ENCODE measurements at places on chromosomes 12 and 14.

DNA sequence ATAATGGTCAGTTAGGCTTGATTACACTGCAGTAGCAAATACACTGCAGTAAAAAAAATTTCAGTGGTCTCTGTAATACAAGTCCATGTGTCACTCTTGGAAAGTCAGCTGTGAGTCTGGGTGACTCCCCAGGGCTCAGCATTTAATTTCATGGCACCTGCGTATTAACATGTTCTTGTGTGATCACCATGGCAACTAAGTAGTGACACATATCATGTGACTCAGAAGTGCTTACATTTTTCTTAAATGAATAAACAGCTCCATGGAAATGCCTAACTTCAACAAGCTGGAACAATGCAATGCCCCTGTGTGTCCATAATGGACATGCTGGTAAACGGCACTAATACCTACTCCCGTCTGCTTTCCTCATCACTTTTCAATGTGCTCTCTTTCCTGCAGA is 88.5 kb upstream of the ANO4 start:
- no peak for DNase-seq

DNA sequence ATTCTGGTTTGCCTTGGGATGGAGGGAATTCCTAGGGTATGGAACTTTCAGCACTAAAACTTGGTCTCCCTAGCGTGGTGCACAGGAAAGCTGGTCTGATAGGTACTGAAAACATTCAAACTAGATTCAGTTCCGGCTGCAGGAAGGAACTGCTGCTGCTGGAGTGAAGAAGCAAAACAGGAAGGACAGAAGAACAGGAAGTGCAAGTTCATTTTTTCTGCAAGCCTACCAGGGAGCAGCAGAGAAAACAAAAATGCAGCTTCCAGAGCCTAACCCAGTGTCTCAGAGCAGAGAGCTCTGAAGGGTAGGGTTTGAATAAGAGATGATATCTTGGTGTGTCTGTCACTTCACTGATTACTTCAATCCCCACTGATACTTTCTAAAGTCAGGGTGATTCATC is 165.2 kb downstream of the VRK1 start:
- no peak for DNase-seq

GRCh38 chr14:68314642-68315041 is 478.2 kb downstream of the ZFP36L1 start:
- no peak for DNase-seq

- no peak for DNase-seq
These were observed 1.4 kb downstream of the NFYB start for GRCh38 chr12:104136577-104136976.

DNA sequence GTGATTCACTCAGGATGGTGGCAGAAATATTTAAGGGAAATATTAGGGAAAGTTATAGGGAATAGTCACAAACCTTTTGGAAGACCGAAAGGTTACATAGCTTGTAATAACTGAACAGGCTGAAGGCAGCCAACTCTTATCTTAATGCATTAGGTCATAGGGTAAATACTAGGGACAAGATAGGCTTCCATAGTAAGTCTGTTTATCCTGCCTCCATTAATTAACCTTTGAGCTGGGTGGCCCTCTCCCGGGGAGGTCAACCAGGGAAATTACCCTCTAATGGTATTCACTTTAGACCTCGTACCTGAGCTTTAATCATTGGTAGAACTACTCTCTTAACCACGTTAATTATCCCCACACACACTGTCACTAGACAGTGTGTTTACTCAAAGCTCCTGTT is 981.8 kb downstream of the SLC16A7 start:
- DNase-seq, result no peak

DNA sequence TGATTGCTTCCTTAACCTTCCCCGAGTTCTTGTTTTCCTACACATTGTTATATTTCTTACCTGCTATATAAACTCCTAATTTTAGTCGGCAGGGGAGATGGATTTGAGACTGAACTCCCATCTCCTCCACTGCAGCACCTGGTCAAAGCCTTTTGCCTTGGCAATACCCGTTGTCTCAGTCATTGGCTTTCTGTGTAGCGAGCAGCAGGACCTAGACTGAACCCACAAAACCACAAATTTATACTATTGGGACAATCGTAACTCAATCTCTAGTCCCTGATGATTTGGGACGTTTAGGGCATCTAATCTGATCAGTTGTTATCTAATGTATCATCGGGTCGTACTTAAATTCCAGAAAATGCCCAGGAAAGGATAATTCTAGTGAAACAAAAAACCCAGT is 37.8 kb upstream of the BAZ1A start:
- DNase-seq, result no peak

GRCh38 chr12:11697670-11698387 is 48.4 kb downstream of the ETV6 start:
- DNase-seq, result no peak

GRCh38 chr12:131984334-131984733 is 34.6 kb downstream of the EP400 start:
- no peak for DNase-seq

DNA sequence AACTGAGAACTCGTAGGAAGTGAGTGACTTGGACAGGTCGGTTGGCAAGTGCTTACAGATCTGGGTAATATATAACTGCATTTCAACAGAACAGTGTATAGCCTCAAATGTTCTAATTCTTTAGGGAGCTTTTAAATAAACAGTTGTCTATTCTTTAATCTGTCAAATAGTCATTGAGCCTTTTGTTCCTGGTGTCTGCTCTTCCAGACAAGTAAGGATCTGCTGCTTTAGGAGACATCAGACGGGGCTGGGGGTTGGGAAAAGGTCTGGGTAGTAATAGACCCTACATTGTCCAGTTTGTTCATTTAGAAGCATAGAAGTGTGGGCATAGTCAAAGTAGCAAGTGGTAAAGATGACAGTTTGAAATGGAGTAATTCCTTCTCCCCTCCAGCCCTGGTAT is 2.0 kb downstream of the PTPN11 start:
- no peak for DNase-seq

DNA sequence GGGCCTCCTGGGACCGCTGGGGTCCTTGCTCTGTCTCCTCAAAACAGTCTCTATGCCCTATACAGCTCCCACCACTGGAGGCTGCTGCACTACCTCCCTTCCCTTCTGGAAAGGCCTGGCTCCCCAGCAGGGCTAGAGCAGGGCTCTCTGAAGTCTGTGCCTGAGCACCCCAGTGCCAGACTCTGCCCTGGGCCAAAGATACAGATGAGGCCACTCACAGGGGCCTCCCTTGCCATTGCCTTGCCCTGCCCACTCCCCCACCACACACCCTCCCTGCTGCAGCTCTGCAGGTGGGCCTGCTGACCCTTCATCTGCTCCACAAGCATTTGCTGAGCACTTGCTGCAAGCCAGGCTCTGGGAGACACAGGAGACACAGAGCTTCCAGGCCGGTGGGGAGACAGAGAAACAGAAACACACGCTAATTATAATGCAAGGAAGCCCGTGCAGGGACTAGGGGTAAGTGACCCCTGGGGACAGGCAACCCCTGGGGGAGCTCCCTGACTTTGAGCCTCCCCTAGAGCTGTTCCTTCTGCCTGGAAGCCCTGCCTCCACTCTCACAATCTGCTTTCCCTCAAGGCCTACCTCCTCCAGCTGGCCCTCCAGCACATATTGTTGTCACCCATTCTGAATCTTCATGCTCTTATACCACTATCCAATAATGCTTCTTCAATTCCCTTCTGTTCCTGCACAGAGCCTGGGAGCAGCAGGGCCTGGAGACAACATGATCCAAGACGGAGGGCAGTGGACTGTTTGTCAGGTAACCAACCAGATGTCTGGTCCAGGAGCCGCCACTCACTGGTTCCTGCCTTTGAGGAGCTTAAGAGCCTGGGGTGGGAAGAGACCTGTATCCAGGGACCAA is 32.6 kb upstream of the PNMA1 start:
- no peak for DNase-seq

DNA sequence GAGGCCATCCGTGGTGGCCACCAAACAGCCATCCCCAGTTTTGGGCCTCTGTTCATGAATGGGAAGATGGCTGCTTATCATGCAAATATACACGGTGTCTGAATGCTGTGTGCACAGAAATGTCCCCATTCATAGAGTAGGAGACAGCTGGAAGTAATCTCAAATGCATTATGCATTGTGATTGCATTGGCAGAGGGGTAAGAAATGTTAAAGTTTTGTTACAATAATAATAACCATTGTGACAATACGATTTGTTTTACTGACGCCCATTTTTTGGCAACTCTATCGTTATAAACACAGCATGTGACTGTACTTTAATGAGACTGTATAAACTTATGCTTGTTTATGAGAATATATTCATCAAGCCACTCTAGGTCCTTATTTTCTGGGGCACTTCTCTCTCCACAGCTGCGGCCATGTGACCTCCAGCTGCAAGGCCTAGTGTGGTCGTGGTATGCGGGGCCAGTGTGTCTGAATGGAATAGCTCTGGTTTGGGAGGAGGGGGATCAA is 474.3 kb downstream of the VRK1 start:
- no peak for DNase-seq

DNA sequence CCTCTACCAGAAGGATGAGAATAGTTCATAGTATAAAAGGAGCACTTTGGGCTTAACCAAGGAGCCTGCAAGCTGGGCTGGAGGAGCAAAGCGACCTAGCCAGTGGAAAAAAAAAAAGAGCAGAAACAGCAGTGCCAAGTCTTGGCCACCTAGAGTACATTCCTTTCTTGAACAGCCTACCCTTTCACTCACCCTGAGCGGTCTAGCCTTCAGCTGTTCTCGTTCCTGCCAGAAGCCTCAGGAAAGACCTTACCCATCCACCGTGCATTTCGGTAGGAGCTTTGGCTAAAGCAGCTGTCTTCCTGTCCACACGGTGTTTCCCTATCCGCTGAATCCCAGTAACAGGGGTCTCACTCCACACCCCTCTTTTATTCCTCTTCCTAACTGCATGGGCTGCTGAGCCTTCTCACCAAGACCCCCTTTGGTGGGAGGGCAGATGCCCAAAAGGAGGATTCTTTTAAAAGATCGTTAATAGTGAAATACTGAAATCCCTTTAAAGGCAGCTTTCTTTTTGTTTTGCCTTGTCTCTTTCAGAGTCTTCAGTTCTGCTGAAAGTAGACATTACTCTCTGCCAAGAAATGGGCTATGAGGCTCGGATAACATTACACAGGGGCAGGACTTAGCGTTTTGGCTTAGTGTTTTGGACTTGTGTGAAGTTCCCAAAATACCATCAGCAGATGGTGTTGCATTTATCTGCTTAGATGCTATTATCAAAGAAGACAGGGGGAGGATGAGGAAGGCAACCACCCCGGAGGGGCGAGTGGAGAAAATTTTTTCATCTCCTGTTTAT is 88.5 kb upstream of the METAP2 start:
- no peak for DNase-seq

- no peak for DNase-seq
These were observed 315.5 kb downstream of the SNAPC1 start for GRCh38 chr14:62077676-62078261.

- no peak for DNase-seq
These were observed 975.6 kb downstream of the GALC start for GRCh38 chr14:87017335-87017734.

- DNase-seq, result peak; percentile 41
These were observed 77.7 kb downstream of the PTPN11 start for GRCh38 chr12:112496496-112496895.

DNA sequence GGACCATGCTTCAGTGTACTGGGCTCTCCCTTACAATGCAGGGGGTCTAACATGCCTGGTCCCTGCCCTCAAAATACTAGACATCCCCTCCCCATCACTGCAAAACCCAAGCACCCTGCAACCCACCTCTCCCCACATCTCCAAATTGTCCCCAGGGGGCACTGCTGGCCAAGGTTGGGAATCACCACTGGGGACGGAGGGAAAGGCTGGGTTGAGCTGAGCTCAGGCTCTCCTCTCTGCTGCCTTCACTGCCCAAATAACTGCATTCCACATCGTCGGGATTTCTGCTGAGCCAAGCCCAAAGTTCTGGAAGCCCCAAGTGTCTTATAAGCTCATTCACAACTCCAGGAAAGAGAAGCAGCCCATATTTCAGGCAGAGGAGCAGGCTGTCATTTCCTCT is 69.6 kb downstream of the NT5DC3 start:
- DNase-seq, result no peak

Measured in GM13976 (cell line).